ENCODE measurements at places on chromosomes 1 and 21.
A peak's percentile ranks its signal among the peaks of the same experiment; 100 is the strongest.

DNA sequence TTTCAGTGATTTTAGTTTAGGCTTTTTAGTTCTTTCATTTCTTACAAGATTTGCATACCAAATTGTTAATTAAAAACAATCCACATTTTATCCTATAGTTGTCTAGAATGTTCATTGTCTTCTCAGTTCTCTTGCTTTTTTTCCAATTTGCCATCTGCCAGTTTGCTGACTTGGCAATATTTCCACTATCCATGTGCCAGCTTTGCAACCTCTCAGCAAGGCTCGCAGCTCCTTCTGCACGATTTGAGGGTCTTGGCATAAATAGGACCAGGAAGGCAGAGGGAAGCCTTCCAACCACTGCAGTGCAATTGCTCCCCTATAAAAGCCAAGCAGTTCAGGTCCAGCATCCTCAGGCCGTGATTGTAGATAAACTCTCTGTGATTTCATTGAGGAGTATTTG lies 306.8 kb upstream of the FMN2 start:
- DNase-seq, result no peak

DNA sequence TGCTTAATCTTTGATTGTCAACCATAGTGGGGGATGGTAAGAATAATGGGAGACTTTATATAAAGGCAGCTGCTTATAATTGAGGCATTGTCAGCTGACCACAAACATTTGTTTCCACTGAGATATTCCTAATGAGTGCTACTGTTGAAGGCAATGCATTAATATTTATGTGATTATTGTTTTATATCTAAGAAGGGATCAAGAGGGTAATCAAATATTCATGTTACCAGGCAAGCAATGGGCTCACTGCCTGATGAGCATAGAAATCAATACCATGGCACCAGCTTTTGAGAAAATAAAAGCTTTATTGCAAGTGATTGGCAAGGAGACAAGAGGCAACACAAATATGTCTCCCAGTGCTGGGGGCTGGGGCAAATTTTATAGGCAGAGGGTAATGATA lies 706.7 kb upstream of the ADAMTS5 start:
- DNase-seq, result no peak

DNA sequence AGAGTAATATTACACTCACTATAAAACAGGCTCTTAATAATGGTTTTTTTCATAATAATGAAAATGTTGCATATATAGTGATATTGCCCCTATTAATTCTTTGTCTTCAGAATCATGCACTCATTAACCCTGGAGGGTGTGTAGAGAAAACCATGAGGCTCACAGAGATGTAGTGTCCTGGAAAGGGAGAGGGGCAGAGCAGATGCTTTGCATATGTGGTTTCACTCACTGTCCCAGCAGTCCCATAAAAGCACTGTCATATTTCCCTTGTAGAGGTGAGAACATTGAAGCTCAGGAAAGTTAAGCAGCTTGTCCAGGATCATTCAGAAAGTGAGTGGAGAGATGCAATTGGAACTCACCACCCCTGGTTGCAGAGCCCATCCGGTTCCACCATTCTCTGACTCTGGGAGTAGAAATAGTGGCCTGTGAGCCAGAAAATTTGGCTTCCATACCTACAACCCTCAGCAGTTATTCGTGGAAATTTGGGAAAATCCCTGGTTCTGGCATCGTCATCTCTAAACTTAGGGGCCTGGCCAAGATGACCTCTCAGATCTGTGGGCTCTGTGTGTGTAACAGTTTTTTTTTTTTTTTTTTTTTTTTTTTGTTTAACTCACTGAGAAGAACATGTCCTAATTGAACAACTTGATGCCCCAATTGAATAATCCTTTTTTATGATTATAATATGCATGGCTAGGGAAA lies 86.4 kb downstream of the RGL1 start:
- no peak for DNase-seq

GRCh38 chr1:9293533-9294404 lies 1.1 kb downstream of the SPSB1 start:
- DNase-seq, result peak; percentile 57

- peak; percentile 40 for DNase-seq
These were observed 40.8 kb downstream of the KIAA1614 start for GRCh38 chr1:180953291-180954004.

GRCh38 chr1:85033221-85033620 lies 15.1 kb downstream of the MCOLN3 start:
- no peak for DNase-seq

GRCh38 chr1:171819946-171820345 lies 21.4 kb upstream of the DNM3 start:
- no peak for DNase-seq

DNA sequence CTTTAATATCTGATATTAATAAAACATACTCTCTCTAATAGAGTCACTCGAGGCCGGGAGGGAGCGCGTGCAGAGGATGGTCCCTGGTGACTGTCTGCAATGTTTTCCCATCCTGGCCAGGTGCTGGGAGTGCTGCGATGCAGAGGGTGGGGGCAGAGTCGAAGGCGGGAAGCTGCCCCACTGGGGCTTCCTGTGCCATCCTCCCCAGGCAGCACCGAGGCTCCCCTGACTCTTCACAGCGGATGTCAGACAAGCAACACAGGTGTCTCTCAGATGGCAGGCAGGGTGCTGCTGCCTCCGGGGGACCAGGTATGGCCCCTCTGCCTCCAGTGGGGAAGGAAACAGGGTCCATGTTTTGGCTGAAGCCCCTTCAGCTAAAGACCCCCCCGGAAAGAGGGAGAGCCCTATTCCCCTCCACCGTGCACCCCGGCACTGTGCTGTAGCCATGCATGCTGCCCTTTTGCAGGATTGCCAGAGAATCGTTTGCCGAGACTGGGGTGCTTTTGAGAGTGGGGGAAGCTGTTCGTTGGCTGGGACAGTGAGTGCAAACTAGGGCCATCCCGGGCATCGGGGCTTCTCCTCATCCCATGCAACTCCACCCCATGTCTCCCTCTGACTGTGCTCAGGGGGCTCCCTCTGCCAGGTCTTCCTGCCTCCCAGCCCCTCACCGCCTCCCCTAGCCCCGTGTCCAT lies 32.1 kb upstream of the TTC34 start:
- DNase-seq, result no peak

- no peak for DNase-seq
These were observed 16.0 kb upstream of the OLIG1 start for GRCh38 chr21:33053951-33054350.

- no peak for DNase-seq
These were observed 17.1 kb upstream of the ALG6 start for GRCh38 chr1:63350320-63350719.

GRCh38 chr1:151606384-151606783 lies 5.5 kb upstream of the SNX27 start:
- DNase-seq, result no peak

- no peak for DNase-seq
These were observed 22.0 kb downstream of the TNNT2 start for GRCh38 chr1:201355471-201355870.

- no peak for DNase-seq
These were observed 13.9 kb downstream of the PALMD start for GRCh38 chr1:99659755-99660210.

DNA sequence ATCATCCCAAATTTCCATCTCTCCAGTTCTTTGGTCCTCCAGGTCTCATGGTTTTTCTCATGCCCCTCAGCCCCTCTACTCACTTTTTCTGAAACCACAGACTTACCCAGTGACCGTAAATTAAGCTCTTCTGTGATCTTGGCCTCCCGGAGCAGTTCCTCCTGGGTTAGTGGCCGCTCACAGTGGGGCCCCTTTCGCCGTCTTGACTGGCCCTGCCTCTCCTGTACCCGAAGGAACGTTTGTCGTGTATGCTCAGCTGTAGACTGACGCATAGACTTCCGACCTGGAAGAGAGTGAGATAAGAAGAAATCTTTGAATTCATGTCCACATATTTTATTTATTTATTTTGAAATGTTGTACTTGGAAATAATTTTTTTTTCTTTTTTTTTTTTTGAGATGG lies 5.8 kb downstream of the VPS72 start:
- no peak for DNase-seq

DNA sequence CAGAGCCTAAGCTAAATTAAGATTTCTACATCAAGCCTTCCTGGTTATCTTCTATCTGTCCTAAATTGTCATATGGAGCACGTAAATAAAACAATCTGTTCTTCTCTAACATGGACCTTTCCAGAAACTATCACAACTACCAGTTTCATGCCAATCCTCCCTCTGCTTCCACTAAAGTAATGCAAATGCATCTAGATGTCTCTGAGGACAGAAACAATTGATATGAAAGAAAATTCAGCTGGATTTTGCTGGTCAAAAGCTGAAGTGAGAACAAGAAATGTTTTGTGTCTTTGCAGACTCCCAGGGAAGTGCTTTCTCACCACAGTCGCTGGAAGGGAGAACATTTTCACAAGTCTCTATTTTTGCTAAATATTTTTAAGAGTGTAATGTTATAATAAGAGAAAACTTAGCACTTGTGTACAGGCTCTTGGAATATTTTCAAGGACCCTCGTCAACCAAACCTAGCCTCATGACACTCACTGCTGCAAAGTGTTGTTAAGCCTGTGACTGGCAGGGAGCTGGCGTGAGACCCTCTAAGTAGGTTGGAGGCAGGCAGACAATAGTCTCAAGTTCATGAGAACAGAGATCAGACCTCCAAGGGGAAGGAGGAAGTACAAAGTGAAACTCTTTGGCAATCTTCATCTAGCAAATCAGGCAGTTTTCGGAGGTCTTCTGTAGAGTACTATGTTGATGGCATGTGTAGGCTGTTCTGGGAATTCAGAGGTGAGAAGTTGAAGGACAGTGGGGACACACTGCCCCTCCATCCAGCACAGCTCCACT lies 38.8 kb downstream of the DNASE2B start:
- no peak for DNase-seq

GRCh38 chr1:228038387-228039005 lies 31.7 kb downstream of the WNT3A start:
- no peak for DNase-seq

DNA sequence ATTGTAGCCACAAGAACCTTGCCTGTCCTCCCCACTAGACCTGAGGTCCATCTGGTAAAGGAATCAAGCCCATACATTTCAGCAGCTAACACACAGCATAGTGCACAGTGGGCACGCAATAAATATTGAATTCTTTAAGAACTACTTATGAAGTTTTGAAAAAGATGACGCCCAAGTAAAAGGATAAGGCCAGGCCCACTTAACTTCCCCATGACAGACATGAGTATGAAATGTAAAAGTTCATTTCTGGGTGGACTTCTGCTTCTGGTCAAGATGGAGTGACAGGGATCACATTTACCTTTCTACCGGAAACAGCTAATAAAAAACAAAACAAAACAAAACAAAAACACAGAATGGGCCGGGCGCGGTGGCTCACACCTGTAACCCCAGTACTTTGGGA lies 25.4 kb downstream of the SORT1 start:
- no peak for DNase-seq

DNA sequence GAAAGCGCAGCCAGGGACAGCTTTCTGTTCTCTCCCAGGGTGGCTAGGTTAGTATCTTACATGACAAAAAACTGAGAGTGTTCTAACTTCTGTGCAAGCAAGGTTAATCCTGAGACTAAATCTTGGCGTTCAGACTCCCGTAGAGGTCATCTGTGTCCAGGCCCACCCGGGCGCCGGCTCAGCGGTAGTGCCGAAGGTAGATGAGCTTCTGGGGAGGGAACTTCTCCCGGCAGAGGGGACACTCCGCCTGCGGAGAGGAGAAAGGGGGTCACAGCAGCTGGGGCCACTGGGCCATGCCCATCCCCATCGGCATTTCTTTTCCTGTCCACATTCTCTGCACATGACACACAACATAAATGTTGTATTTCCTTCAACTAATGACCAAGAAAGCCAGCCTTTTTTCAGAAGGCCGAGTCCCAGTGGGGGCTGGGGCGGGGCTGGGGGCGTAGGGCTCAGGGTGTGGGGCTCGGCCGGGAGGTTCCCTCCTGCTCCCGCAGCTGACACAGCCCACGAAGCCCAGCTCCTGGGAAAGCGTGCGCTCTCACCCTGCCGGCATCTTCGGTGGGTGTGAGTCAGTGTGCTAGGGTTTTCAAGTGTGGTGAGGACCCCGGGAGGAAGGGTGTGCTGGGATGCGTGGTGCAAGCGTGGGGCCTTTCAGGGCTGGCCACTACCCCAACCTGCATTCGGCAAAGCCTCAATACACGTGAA lies 6.6 kb downstream of the PEX10 start:
- no peak for DNase-seq

DNA sequence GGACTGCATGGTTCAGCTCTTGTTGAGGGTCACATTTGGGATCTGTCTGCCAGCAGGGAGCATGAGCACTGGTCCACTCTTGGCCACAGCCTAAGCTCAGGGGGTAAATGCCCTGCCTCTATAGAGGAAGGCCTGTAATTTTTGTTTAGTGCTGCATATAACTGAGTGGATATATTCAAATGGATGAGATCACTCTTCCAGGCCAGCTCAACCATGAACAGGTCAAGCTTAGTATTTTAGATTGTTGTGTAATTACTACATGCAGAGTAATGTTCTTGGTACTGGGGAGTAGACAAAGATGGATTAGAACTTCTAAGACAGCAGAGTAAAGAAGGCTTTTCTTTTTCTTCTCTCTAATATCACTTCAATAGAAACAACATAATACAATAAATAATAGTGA lies 376.9 kb downstream of the GPATCH2 start:
- DNase-seq, result no peak

DNA sequence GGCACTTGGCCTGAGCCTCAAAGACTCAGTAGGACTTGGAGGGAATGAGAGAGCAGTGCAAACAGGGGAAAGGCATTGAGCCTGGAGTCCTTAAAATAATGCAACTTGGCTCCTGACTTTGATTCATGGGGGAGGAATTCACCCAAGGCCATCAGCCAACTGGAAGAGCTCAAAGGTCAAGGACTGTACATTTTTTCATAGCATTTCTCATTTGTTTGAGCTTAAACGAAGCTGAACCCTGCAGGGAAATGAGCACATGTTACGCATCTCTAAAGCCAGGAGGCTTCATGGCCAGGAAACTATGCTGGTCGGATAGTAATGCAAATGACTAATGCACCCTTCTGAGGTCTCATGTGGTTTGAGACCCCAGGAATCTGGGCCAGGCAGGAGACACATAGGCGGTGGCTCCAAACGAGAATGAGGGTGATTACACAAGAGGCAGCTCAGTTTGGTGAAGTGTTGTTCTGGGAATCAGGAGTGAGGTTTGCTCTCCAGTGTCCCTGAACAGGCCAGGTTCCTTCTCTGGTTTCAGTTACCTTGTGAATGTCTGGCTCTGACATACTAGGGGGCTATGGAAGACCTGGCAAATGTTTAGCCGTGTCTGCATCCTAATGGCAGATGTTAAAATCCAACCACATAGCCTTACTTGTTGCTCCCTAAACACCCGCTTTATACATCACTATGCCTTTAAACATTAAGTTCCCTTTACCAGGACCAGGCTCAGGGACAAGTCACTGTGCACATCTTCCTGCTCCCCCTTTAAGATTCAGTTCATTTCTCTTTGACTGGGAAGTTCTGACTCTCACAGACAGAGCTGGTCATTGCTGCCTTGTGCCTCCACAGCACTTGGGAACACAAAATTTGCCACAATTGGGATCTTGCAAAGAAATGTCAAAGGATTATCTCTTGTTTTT lies 503.9 kb upstream of the USP24 start:
- DNase-seq, result no peak
